ENCODE measurements at places on chromosomes 12 and 14. TPM values are rescaled to one million over a fixed set of nuclear protein-coding genes. Genes with fewer than 3 reads are reported as not detected.

- no peak overlapping the region for H3K27ac ChIP-seq
- H3K27me3 ChIP-seq: no peaks in the 10 kb centered on the region
- DNase-seq: no peak
- H3K4me3 ChIP-seq: no peak overlapping the region
- no peaks in the 10 kb centered on the region for H3K36me3 ChIP-seq
Observed at GRCh38 chr12:98575013-98575412, 18.5 kb upstream of the SLC25A3 start.

CLEC4A gene
- total RNA-seq: 5.2 TPM

DNA sequence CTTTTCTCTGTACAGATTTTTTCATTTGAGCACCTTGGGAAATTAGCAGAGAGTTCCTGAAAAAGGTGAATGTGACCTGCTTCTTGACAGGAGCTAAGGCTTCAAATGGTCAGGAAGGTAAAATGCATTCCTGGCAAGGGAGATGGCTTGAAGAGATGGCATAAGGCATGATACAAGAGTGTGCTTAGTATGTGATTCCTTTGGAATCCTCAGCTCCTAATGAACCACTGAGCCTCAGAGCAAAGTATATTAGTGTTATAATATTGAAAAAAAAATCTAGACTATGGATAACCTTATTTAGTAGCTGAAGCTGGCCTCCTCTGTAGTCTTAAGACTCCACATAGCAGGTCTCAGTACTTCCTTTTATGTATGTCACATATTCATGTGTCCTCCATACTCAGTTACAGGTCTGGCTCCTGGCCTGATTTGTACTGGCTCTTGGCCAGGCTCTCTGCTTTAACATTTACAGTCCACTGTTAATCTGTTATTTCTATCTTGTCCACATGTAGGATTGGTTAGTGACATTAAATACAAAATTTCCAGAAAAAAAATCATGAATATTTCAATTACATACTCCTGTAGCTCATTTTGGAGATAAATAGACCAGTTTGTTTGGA, 17.9 kb downstream of the TOGARAM1 start:
- peaks cover 3% of the 10 kb centered on the region for H3K4me1 ChIP-seq
- no peaks in the 10 kb centered on the region for H3K36me3 ChIP-seq
- H3K4me3 ChIP-seq: no peak overlapping the region
- no peaks in the 10 kb centered on the region for H3K27me3 ChIP-seq
- H3K27ac ChIP-seq: no peak overlapping the region

MYL2 gene
- total RNA-seq: 0.99 TPM

- H3K27me3 ChIP-seq: no peaks in the 10 kb centered on the region
- no peaks in the 10 kb centered on the region for H3K36me3 ChIP-seq
- no peak for DNase-seq
- H3K4me3 ChIP-seq: no peak overlapping the region
Observed at GRCh38 chr14:95070748-95071435, 86.4 kb downstream of the DICER1 start.

Measured in aorta (tissue), 5 donors.